ENCODE measurements at places on chromosomes 7 and 10.

DNA sequence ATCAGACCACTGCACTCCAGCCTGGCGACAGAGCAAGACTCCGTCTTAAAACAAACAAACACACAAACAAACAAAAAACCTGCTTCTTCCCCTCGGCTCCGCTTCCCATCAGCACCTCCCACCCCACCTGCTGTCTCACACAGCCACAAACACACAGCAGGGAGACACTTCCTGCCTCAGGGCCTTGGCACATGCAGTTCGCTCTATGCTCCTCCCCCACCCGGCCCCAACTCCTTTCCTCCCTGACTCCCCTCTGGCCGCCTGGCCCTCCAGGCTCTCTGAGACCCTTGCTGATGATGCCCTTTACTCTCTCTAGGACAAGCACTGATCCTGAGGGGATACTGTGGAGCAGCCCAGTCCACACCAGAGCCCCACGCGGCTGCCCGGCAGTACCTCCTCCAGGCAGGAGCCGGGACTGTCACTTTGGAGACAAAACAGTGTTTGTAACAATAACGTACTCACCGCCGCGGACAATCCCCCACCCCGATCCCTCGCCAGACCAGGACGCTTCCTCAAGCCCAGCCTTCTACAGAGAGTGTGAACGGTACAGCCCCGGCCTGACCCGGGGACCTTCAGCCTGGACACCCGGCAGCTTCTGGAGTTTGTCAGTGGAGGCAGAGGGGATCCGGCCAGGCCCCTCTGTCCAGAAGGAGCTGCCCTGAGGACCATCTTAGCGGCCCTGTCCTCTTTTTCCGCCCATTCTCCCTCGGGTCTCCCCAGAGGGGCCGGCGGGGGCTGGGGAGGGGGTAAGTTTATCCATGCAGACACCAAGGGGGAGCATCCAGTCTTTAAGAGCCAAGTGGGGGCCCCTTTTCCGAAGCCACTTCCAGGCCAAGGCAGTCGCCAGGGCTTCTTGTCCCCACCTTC is 50.0 kb upstream of the GTF2IRD1 start:
- DNase-seq = no peak

GRCh38 chr7:8597565-8597964 is 164.2 kb downstream of the NXPH1 start:
- no peak for DNase-seq

DNA sequence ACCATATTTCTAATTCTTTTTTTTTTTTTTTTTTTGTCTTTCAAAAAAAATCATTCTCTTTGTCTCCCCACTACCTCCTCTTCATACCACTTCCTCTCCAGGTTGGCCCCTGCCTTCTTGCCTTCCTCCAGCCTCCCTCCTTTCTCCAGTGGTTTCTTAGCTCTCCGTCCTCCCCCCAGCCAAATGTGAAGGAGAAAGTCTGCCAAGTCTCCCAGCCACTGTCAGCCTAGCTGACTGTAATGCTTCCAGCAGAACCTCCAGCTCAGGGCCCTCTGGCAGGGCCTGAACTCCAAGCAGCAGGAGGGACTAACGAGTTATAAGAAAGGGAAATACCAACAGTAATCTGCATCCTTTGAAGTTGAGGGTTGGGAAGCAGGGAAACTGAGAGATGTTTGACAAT is 35.5 kb upstream of the BICC1 start:
- no peak for DNase-seq

GRCh38 chr10:16812676-16813075 is 4.5 kb downstream of the RSU1 start:
- DNase-seq = no peak

DNA sequence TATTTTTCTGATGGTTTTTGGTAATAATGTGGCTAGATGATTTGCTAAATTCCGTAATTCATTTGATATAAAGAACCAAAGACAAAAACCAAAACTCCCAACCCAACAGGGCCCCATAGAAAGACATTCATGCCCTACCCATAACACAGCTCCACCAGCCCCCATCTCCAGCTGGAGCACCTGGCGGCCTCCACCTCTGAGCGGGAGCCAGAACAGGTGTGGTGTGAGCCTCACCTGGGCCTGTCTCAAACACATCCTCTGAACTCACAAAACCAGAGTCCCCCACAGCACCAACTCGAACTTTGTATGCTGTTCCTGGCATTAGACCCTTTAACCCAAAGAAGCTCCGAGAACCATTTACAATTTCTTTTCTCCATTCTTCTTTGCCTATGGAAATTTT is 36.5 kb upstream of the LAMB4 start:
- DNase-seq = no peak

GRCh38 chr7:38465956-38466355 is 165.2 kb downstream of the AMPH start:
- no peak for DNase-seq

- no peak for DNase-seq
Observed at GRCh38 chr7:21358648-21359047, 69.2 kb upstream of the SP4 start.

DNA sequence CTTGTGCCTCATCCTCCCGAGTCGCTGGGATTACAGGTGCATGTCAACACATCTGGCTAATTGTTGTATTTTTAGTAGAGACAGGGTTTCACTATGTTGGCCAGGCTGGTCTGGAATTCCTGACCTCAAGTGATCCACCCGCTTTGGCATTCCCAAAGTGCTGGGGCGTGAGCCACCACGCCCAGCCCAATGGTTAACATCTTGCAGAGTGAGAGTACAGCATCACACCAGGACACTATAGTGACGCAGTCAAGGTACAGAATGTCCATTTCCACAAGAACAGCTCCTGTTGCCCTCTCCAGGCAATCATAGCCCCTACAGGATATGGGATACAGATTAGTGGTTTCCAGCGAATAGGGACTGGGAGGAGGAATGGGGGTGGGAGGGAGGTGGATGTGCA is 34.0 kb downstream of the MYO1G start:
- DNase-seq = no peak

GRCh38 chr7:101671371-101672356 is 42.6 kb upstream of the MYL10 start:
- no peak for DNase-seq
